ENCODE measurements at places on chromosomes 1 and 21. TPM values are rescaled to one million over a fixed set of nuclear protein-coding genes. Genes with fewer than 3 reads are reported as not detected.
A peak's percentile ranks its signal among the peaks of the same experiment; 100 is the strongest.

The F5 gene
- total RNA-seq: not detected

The MAP3K7CL gene
- 6.0 TPM for total RNA-seq

The C1QB gene
- total RNA-seq: 252 TPM

The OLFML2B gene
- total RNA-seq: 42.3 TPM

The PTAFR gene
- total RNA-seq: 7.6 TPM

The RGS7 gene
- total RNA-seq: not detected

The AQP10 gene
- total RNA-seq: 0.21 TPM

The LDLRAD1 gene
- total RNA-seq: not detected

DNA sequence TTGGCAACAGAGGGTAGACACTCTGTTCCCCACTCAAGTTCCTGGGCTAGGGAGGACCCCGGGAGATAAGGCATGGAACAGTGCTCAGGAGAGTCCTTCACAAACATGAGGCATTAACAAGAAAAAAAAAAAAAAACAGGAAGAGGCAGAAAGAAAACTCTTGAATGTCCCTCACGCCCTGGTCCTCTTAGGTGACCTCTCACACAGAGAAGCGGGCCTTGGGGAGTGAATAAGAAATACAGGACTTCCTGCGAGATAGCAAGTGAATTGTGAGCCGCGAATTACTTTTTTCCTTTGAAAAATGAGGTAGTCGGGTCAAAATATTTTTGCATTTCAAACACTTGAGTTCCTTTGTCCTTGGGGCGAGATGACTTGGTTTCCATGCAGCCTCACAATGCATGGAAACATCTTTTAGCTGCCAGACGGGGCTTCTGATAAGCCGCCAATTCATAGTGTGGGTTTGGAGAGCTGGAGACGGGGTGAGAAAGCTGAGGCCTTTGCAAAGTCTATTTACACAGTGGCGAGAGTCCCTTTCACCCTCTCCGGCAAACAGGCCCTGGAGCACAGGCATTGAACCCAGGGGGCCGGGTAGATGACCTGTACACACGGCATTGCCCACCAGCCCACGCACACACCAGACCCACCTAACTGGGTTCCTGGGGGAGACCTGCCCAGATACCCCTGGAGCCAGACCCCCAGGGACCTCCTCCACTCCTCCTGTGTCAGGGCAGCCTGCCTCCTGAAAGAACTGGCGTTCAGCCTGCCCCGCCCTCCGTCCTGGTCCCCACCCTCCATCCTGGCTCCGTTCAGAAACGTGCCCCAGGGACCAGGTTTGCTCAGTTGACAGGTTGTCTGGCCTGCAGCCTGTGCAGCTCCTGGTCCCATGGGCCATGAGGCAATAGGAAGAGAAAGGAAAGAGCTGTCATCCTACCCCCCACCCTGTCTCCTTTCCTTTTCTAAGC lies 192.3 kb downstream of the PRDM16 start:
- H3K4me1 ChIP-seq: no peaks in the 10 kb centered on the region
- no peaks in the 10 kb centered on the region for H3K27me3 ChIP-seq
- no peak for DNase-seq
- no peaks in the 10 kb centered on the region for H3K36me3 ChIP-seq

DNA sequence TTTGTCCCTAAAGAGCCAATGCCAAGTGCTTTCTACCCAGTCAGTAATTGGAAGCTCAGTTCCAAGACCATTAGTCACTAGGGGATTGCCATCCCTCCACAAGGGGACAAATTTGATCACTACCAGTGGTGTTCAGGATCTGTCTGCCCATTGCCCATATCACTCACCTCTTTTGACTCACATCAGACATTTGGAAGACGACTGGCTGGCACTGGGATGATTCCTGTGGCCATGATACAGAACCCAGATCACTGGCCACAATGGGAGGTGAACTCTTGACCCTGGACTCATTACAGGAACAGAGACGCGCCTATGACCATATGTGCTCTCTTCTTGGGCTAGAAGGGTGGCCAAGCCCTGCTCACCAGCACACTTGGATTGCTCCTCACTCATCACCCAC lies 71.0 kb downstream of the COLGALT2 start:
- no peaks in the 10 kb centered on the region for H3K36me3 ChIP-seq
- no peaks in the 10 kb centered on the region for H3K4me1 ChIP-seq

- no peaks in the 10 kb centered on the region for H3K27me3 ChIP-seq
- H3K4me1 ChIP-seq: peaks cover 91% of the 10 kb centered on the region
- peak overlapping the region; percentile 74 for H3K27ac ChIP-seq
- no peaks in the 10 kb centered on the region for H3K36me3 ChIP-seq
- DNase-seq: peak; percentile 67
These were observed 145.4 kb downstream of the SLC45A1 start for GRCh38 chr1:8463144-8463927.

DNA sequence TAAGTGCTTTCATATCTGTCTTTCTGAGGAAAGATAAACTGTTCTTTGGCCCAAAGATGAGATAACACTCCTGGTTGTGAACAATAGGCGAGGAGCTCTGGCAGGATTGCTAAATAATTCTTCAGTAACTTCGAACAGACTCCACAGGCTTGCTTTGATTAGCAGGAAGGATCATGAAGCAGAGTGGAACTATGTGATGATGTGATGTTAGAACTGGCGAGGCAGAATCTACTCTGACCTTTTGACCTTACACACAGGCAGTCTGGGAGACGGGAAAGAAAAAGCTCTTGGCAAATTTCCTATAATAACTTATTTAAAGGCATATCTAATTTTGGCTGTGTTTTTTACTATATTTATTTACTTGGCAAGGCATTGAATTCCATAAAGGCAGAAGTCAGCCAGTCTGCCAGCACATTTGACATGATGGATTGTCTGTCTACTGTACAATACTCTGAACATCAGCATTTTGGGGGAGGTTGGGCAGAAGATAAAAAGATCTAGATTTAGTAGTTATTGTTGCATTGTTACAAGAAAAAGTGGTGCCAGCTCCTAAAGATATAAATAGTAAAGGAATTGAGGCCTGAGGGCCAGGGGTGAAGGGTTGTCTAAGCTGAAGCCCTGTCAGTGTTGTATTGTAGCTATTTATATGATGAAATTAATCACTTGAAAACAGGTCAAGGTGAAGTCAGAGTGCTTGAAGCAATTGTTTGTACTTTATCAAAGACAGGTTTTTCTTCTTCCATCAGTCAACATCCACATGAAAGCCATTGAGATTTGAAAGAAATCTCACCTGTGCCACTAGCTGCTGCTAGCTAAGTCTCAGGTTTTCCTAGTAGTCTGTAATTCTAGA lies 708.8 kb downstream of the LTN1 start:
- H3K27me3 ChIP-seq: no peaks in the 10 kb centered on the region
- no peak for DNase-seq
- H3K4me3 ChIP-seq: no peak overlapping the region

GRCh38 chr1:183106166-183106565 lies 79.9 kb upstream of the LAMC2 start:
- DNase-seq: no peak
- no peak overlapping the region for H3K4me3 ChIP-seq
- peaks cover 24% of the 10 kb centered on the region for H3K4me1 ChIP-seq
- no peaks in the 10 kb centered on the region for H3K27me3 ChIP-seq
- H3K36me3 ChIP-seq: no peaks in the 10 kb centered on the region

DNA sequence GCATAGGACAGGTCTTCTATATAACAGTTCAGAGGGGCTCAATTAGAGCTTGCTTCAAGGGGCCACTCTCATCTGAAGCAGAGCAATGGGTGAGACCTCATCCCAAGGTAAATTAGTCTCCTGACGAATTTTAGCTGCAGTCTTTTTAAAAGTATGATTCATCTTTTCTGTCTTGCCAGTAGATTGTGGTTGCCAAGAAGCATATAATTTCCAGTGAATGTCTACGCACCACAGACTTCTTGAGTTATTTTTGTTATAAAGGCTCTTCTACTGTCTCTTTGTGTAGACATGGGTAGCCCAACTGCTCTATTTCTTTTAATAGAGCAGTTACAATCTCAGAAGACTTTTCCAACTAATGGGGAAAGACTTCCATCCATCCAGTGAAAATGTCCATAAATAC lies 108.9 kb upstream of the FMN2 start:
- no peaks in the 10 kb centered on the region for H3K4me1 ChIP-seq
- H3K27ac ChIP-seq: no peak overlapping the region
- no peak overlapping the region for H3K4me3 ChIP-seq
- no peaks in the 10 kb centered on the region for H3K36me3 ChIP-seq

GRCh38 chr1:218752126-218752525 lies 407.0 kb downstream of the TGFB2 start:
- no peak for DNase-seq
- H3K4me3 ChIP-seq: no peak overlapping the region
- H3K27ac ChIP-seq: no peak overlapping the region
- no peaks in the 10 kb centered on the region for H3K4me1 ChIP-seq
- H3K27me3 ChIP-seq: no peaks in the 10 kb centered on the region
- no peaks in the 10 kb centered on the region for H3K36me3 ChIP-seq

DNA sequence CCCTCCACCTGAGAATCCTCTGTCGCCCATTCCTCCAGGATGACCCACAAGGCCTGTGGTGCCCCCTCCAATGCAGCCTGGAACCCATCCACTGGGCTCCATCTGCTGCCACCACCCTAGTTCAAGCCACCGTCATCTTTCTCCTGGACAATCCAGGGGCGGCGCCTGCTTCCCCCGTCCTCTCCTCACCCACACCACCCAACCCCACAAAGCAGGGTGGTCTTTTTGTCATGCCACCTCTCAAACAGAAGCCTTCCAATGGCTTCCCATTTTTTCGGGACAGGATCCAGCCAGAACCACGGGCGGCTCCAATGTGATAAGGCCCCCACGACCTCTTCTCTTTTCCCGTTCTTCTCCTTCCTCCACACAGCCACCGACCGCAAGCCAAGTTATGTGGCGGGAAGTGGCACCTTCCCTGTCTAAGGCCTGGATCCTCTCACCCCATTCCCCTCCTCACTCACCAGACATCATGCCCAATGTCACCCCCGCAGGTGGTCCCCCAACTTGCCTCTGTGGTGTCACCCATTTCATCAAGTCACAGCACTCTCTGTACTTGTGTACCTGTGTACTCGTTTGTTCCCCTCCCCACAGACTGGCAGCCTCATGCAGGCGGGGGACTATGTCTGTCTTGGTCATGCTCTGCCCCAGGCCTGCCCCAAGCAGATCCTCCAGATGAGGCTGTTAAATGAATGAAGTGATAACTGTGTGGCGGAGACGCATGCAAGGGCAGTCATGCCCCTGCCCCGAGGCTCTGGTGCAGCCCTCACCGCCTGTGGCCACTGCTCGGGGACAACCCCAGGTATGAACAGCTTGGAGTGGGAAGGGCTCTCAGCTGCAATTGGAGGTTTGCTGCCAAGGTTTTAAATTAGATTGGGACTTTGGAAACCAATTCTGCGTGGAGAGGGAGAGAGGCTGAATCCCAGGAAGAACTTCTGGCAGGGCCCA lies 11.0 kb downstream of the UBXN11 start:
- no peak overlapping the region for H3K4me3 ChIP-seq
- no peak for DNase-seq
- no peak overlapping the region for H3K27ac ChIP-seq
- H3K36me3 ChIP-seq: peaks cover 40% of the 10 kb centered on the region
- H3K27me3 ChIP-seq: no peaks in the 10 kb centered on the region

- no peak overlapping the region for H3K4me3 ChIP-seq
- no peak for DNase-seq
- H3K4me1 ChIP-seq: peaks cover 12% of the 10 kb centered on the region
- H3K36me3 ChIP-seq: no peaks in the 10 kb centered on the region
These were observed 60.8 kb downstream of the COL18A1 start for GRCh38 chr21:45465611-45466329.

- H3K36me3 ChIP-seq: no peaks in the 10 kb centered on the region
- H3K4me1 ChIP-seq: no peaks in the 10 kb centered on the region
- H3K27ac ChIP-seq: no peak overlapping the region
- DNase-seq: peak; percentile 14
These were observed 43.9 kb upstream of the ADGRL2 start for GRCh38 chr1:81756872-81757271.

DNA sequence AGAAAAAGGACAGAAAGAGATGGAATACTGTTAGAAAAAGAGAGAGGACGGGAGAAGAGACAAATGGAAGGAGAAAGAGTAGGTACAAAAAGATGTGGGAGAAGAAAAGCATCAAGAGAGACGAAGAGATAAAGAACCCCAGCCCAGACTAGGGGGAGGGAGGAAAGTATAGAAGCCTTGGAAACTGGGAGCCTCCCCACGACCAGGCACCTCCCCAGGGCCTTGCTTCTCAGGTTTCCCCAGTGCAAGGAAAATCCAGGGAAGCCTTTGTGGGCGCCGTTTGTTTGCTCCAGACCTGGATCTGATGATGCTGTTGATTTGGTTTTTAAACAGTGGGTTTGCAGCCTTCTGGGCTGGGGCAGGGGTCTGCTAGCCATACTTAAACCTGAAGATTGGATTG lies 15.2 kb upstream of the ALX3 start:
- no peak overlapping the region for H3K27ac ChIP-seq
- H3K36me3 ChIP-seq: no peaks in the 10 kb centered on the region
- H3K4me3 ChIP-seq: no peak overlapping the region
- no peaks in the 10 kb centered on the region for H3K4me1 ChIP-seq
- H3K27me3 ChIP-seq: peaks cover 17% of the 10 kb centered on the region

- H3K4me3 ChIP-seq: no peak overlapping the region
- H3K36me3 ChIP-seq: no peaks in the 10 kb centered on the region
- no peaks in the 10 kb centered on the region for H3K4me1 ChIP-seq
- H3K27me3 ChIP-seq: no peaks in the 10 kb centered on the region
- DNase-seq: no peak
- H3K27ac ChIP-seq: no peak overlapping the region
These were observed 53.9 kb upstream of the CACNA1E start for GRCh38 chr1:181429462-181429861.

GRCh38 chr1:156893048-156893953 lies at the start of gene PEAR1:
PEAR1 (plus strand) TSS chr1:156893718; CDS start chr1:156903927, 10,209 bp downstream.
- H3K27me3 ChIP-seq: peaks cover 28% of the 10 kb centered on the region
- peak; percentile 37 for DNase-seq
- H3K4me3 ChIP-seq: peak within 1 kb of the TSS; percentile 35
- peaks cover 18% of the 10 kb centered on the region for H3K4me1 ChIP-seq

- H3K4me1 ChIP-seq: no peaks in the 10 kb centered on the region
- H3K27me3 ChIP-seq: no peaks in the 10 kb centered on the region
- no peaks in the 10 kb centered on the region for H3K36me3 ChIP-seq
- H3K4me3 ChIP-seq: no peak overlapping the region
- H3K27ac ChIP-seq: peak overlapping the region; percentile 73
- no peak for DNase-seq
These were observed 89.8 kb upstream of the WLS start for GRCh38 chr1:68322096-68322495.

GRCh38 chr1:64212031-64212430 lies 8.6 kb downstream of the UBE2U start:
- no peak for DNase-seq
- no peaks in the 10 kb centered on the region for H3K27me3 ChIP-seq
- H3K27ac ChIP-seq: no peak overlapping the region
- no peaks in the 10 kb centered on the region for H3K4me1 ChIP-seq

All from tibial nerve (tissue), 4 donors.